ENCODE measurements at places on chromosomes 11 and 22.

- DNase-seq, result no peak
These were observed 165.1 kb downstream of the DBX1 start for GRCh38 chr11:19995145-19995544.

- DNase-seq, result no peak
These were observed 29.3 kb upstream of the TCF20 start for GRCh38 chr22:42299586-42300258.

DNA sequence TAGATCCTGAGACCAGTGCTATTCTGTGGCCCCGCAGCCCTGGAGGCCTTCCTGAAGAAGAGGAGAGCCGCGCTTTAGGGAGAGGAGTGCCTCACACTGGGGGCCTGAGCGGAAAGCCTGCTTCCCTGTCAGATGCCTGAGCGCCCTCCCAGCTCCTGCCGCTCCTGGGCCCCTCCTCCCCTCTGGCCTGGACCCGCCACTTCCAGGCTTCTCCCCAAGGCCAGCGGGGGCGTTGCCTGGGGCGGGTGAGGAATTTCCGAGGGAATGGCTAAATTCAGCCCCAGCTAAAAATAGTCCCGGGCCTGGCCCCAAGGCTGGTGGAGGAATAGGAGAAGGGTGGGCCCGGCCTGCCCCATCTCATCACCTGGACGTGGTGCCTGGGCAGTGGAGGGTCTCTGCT, 15.4 kb downstream of the ARHGEF17 start:
- DNase-seq, result no peak

GRCh38 chr22:37503850-37504249, 15.4 kb downstream of the CARD10 start:
- no peak for DNase-seq
